Cardiac fibroblast (primary cell): ENCODE measurements at places on chromosomes 2 and 18.

DNA sequence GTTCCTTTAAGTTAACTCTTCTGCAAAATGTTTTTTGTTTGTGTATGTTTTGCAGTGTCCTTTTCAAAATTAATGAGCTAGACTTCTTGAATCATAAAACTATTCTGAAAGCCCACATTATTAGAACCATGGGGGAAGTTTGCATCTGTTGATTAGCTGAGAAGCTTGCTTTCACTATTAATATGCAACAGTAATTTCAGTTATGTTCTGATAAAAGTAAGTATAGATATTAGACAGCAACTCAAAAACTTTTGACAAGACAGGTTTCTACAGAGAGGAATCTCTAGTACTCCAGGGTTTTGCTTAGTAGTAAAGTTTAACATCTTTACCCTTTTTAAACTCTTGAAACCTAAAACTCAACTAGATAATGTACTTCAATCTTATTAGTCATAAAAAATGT, 147.8 kb downstream of the UBE2E3 start:
- DNase-seq, result no peak

DNA sequence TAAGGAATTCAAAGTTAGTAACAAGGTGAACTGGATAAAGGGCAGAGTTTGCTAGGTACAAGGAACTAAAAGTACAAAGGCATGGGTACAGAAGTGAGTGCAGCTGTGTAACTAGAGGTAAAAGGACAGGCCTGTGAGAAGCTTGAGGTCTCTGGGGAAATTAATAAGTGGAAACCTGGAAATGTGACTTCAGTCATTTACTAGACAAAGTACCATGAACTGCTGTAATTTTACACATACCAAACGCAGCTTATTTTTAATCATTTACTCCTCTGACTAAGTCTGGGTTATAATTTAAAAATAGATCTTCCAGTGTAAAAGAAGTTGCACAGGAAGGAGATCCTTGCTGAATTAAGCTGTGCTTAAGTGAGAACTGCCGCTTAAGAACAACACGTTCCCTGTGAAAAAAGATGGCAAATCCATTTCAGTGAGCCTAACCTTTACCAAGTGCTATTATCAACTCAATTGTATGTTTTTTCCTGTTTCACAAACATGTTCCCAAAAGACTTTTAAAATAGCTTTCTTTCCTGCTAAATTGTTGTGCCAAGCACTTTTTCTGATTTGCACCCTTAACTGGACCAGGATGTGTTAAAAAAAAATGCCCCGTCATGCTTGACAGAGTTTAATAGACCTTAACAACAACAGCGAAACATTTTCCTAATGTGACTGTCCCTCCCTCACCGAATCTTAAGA, 44.3 kb downstream of the CALCRL start:
- DNase-seq, result peak; percentile 60

DNA sequence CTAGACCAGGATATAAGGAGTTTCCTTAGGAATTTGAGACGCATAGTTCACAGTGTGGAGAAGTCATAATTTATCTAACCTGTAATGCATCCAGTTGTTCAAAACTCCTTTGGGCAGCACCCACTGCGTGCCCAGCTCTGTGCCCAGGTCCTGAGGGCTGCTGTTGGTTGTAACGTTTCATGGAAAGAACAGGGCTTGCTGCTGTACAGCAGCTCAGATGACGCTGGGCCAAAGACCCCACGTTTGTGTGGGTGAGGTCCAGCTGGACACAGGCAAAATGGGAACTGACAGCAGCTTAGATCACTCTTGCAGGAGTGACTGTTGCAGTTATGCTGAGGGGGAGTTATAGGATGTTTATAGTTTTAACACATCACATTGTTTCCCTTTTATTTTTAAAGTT, 30.0 kb upstream of the HS6ST1 start:
- DNase-seq, result no peak

DNA sequence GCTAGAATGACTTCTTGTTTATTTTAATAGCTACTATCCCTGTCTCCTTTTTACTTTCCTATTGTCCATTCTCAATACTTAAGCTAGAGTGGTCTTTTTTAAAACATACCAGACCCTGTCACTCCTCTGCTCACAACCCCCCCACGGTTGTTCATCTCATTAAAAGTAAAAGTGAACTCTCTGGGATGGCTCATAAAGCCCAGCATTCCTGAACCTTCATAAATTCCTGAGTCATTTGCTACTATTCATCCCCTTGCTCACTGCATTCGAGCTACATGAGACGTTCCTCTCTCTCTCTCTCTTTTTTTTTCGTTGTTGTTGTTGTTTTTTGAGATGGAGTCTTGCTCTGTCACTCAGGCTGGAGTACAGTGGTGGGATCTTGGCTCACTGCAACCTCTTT, 148.7 kb upstream of the DSEL start:
- peak; percentile 10 for DNase-seq

DNA sequence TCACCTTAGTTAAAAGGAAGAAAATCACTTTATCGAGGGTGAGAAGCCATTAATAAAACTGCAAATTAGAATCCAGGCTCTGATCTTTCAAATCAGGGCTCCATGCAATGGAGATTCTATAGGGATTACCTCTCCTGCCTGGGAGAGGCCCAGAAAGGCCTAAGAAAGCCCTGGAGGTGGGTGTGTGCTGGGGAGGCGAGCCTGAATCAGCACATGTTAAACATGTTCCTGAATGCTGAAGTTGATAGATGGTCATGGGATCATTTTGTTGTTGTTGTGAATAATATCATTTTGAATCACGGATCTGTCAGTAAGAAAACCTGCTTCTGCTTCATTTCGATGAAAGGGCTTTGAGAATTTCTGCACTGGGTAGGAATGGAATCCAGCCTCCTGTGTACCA, 254.3 kb downstream of the ACKR3 start:
- DNase-seq, result no peak

- DNase-seq, result no peak
These were observed 177.2 kb downstream of the SETBP1 start for GRCh38 chr18:44857744-44858491.

GRCh38 chr2:109463236-109463635, 150.5 kb downstream of the SEPTIN10 start:
- DNase-seq, result no peak

GRCh38 chr18:51196118-51196810, 1.2 kb downstream of the MEX3C start:
- DNase-seq, result peak; percentile 27

- no peak for DNase-seq
These were observed 210.6 kb downstream of the BABAM2 start for GRCh38 chr2:28101123-28101522.

GRCh38 chr2:2328848-2329247, 2.2 kb downstream of the MYT1L start:
- no peak for DNase-seq

GRCh38 chr2:221124532-221125240, 447.4 kb downstream of the EPHA4 start:
- no peak for DNase-seq

DNA sequence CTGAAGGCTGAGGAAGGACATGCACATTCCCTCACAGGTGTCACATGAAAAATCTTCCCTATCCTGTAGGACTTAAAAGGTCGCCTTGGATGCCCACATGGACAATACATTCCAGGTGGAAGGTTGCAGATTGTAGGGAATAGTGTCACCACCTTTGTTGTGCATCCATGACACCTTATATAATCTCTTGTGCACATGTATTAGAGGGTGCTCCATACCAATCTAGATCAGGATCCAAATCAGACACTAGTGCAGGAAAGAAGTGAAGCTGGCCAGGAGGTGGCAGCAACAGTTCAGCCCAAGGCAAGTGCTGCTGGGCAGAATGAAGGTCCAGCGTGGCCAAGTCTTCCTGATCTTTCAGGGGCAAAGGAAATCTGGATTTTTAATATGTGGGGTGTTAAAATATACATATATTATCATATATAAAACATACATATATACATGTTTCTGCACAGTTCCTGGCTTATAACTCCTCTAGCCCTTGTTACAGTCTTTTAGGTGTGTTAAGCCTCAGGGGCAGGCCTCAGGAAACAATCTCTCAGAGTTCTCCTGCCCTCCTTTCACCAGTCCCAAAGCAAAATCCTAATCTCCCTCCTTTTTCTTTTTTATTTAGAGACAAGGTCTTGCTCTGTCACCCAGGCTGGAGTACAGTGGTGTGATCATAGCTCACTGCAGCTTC, 16.6 kb downstream of the NIF3L1 start:
- DNase-seq, result peak; percentile 84
